Stimulated activated CD8-positive, alpha-beta memory T cell treated with anti-CD3 and anti-CD28 coated beads, Interleukin-12 subunit alpha, Interleukin-12 subunit beta, amount 100 ng/mL, for 1 hour (primary cell): ENCODE measurements at places on chromosomes 2 and 18.

- DNase-seq = no peak
Observed at GRCh38 chr2:39779927-39780326, 869 bp upstream of the THUMPD2 start.

DNA sequence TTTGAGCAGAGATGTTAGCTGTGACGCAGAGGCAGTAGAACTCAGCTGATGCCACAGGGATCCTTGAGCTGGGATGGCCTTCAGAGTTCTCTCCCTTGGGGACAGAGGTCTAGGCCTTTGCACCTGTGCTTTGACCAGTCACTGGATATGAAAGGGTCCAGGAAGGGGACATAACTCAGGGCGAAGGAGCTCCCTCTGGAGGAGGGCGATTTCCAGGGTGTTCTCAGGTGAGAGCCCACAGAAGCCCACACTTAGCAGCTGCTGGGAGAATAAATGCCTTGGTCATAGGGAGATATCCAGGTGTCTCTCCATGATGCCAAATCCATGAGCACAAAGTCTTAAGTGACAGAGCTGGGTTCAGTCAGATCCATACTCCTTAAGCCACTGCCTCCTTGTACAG lies 369.2 kb downstream of the NYAP2 start:
- DNase-seq = no peak

DNA sequence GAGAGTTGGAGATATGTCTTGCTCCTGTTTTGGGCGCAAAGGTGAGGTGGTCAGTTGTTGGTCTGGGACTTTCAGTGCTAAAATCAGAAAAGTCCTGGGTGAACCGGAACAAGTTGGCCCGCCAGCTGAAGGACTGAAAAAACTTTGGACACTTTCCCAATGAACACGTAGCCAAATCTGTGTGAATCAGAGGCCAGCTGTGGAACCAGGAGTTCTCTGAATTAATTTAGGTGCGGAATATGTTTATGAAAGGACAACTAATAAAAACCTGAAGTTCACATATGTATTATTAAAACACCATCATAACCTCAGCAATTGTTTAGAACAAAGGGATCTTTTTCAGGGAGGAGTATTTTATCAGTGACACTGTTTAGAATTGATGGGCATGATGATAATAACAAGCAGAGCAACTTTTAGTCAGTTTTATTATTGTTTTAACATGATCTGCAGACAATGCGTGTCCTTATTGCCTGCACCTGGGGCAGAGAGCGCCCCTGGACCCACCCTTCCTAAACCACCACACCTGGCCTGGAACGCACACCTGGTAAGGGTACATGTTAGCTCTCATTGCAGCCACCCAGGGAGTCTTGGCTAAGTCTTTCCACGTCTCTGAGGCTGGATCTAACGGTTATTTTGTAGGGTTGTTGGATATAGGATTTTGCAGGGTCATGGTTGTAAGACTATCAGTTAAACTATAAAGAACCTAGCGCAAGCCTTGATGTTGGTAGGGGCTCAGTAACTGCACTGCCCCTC lies 9.9 kb upstream of the ODC1 start:
- DNase-seq = no peak

- DNase-seq = no peak
Observed at GRCh38 chr2:95031076-95031725, 5.7 kb downstream of the MAL start.
